NCI-H1092 (cell line): ENCODE measurements at places on chromosomes 3 and 15.

- no peak for DNase-seq
Measured at GRCh38 chr15:64813075-64813474, 12.4 kb downstream of the PIF1 start.

- DNase-seq = no peak
Measured at GRCh38 chr3:180855956-180856355, 56.5 kb upstream of the FXR1 start.

DNA sequence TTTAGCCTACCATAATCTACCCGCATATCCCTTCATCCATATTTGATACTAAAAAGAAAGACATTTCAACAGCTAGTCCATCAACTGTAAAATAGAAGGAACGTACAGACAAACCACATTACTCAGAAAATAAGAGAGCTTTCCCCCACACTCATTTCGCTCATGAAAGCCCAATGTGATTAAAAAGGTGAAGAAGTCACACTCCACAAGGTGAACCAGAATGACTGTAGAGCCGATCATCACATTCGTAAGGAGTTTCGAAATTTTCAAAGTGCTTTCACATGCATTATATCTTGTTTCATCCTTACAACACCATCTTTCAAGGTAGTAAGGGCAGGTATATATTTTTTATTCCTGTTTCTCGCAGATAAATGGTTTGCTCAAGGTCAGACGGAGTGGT lies 225.3 kb downstream of the FOXP1 start:
- DNase-seq = no peak

GRCh38 chr3:165892565-165892964 lies 55.3 kb upstream of the BCHE start:
- no peak for DNase-seq

- DNase-seq = no peak
Measured at GRCh38 chr15:66565741-66566144, at the start of gene LCTL. Gene LCTL (minus strand): TSS chr15:66565998. CDS start chr15:66565365, 633 bp downstream.
